Fibroblast of mammary gland (primary cell): ENCODE measurements at places on chromosomes 6 and 20.

GRCh38 chr6:49514571-49515484, 15.1 kb downstream of the GLYATL3 start:
- DNase-seq, result no peak

- DNase-seq, result peak; percentile 23
These were observed 168.2 kb upstream of the FOXQ1 start for GRCh38 chr6:1143655-1144054.

DNA sequence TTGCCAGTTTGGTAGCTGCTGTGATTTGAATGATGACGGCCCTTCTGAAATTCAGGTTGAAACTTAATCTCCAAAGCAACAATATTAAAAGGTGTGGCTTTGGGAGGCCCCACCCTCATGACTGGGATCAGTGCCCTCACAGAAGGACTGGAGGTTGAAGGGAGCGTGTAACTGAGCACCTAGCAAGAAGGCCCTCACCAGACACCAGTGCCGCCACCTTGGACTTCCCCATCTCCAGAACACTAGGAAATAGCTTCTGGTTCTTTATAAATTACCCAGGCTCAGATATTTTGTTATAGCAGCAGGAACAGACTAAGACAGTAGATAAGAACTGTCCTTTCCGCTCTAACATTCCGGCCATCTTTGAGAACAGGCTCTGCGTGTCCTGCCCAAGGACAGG, 243.1 kb downstream of the DLL1 start:
- DNase-seq, result no peak

DNA sequence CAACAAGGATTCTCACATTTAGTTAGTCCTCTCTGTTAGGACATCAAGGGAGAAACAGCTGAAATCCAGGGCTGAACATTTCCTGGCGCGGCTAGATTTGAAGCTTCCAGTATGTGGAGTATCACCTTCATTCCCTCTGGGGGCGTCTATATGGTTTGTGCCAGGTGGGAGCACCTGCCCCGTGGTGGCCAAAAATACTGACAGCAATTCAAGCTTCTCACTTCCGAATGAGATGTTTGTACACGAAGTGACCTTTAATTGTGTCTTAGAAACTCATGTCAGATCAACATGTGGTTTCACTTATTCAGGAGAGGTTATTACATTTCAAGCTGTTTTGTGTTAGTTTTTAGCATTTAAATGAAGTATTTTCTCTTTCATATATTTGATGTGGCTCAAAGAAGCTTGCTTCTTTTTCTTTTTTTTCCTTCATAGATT, 67.3 kb upstream of the ZNF217 start:
- peak; percentile 59 for DNase-seq

GRCh38 chr6:95685822-95686221, 108.5 kb downstream of the MANEA start:
- DNase-seq, result no peak

GRCh38 chr6:73325656-73326055, 28.4 kb downstream of the DPPA5 start:
- no peak for DNase-seq
